ENCODE measurements at places on chromosomes 2 and 18. TPM values are rescaled to one million over a fixed set of nuclear protein-coding genes. Genes with fewer than 3 reads are reported as not detected.
A peak's percentile ranks its signal among the peaks of the same experiment; 100 is the strongest.

Gene SMIM21
- not detected for total RNA-seq

Gene NGEF
- total RNA-seq = 6.5 TPM

Gene TTC39C
- 10.1 TPM for total RNA-seq

Gene SCN7A
- total RNA-seq = 7.0 TPM

Gene GPAT2
- 1.8 TPM for total RNA-seq

Gene KHK
- 5.9 TPM for total RNA-seq

Gene THSD7B
- not detected for total RNA-seq

Gene OR6B3
- total RNA-seq = not detected

DNA sequence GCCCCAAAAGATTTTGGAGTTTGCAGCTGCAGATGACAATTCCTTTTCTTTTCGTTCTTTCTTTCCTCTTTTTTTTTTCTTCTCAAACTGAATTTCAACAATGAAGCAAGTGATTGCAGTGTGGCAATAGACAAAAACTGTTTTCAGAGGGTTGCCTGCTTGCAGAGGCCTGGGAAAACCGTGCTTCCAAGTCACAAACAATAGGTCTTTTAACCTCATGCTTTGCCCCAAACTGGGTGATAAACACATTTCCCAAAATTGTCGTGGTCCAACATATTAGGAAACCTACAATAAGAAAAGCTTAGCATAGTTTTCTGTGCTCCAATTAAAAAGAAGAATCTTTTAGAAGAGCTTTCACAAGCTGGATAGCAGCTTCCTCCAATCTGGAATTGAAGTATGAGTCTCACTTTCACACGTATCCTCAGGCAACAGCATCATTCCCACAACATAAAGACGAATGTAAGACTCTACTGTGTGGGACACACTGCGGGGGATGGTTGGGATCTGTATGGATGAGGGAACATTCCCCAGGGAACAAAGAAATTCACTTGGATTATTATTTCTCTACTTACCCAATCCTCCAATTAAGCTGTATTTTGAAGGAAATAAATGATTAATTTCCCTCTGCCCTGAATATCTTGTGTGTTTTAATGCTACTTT lies 656.1 kb downstream of the RNF144A start:
- no peak overlapping the region for H3K4me3 ChIP-seq
- DNase-seq = no peak
- no peak overlapping the region for H3K27ac ChIP-seq
- H3K4me1 ChIP-seq = no peaks in the 10 kb centered on the region

DNA sequence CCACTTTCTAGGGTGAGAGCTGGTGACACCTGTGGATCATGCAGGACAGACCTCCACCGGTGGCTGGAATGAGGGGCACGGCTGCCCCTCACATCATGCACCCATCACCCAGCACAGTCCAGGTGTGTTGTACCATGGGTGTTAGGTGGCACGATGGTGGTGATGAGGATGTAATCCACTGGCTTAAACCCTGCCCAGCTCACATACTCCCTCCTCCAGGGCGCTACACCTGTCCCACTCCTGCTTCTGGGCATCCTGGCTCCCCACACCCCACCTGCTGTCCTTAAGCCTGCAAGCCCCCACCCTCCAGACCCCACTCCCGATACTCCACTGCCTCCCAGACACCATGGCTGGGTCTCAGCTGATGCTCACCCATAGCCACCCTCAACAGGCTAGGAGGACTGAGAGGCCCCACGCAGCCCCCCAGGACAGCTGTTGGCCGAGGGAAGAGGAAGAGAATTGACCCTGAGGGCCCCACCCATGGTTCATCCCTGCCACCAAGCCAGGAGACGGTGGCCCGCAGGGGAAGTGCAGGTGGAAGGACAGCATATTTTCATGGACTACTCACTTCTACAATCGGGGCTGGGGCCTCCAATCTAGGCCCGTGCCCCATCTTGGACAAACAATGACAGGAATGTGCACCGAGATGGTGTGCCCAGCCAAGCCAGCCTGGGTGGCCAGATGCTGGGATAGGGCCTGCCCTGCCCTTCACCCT lies 34.3 kb downstream of the MAL start:
- no peaks in the 10 kb centered on the region for H3K36me3 ChIP-seq
- H3K4me1 ChIP-seq = no peaks in the 10 kb centered on the region
- H3K27ac ChIP-seq = peak overlapping the region; percentile 72
- H3K4me3 ChIP-seq = no peak overlapping the region

DNA sequence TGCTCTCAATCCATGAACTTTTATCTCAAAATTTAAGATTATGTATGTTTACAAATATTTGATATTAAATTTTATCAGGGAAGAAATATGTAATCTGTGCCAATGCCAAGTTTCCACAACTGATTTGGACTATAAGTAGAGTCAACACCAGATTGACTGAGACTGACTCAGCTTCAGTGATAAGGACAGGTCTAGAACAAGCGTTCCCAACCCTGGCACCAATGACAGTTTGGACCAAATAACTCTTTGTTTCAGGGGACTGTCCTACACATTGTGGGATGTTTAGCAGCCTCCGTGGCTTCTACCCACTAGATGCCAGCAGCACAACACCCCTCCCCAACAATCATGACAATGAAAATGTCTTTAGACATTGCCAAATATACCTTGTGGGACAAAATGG lies 165.3 kb downstream of the THADA start:
- no peak for DNase-seq
- H3K27me3 ChIP-seq = no peaks in the 10 kb centered on the region
- H3K27ac ChIP-seq = no peak overlapping the region

DNA sequence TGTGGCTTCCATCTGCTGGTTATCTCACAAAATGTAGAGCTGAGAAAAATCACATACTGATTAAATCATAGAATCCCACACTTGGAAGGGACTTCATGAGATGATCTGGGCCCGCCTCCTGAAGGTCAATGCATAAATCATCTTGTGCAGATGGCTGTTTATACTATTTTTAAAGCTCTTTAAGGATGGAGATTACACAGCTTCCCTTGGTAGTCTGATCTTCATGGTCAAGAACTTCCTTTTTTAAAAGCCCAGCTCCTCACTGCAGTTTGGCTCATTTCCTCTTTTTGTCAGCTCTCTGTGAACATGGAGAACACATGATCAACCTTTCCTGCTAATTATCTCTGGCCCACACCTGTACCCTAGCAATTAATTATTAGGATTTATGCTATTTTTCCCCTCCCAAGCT lies 25.9 kb downstream of the GCG start:
- DNase-seq = no peak
- H3K27ac ChIP-seq = no peak overlapping the region
- H3K27me3 ChIP-seq = no peaks in the 10 kb centered on the region
- no peaks in the 10 kb centered on the region for H3K36me3 ChIP-seq
- H3K4me1 ChIP-seq = no peaks in the 10 kb centered on the region

DNA sequence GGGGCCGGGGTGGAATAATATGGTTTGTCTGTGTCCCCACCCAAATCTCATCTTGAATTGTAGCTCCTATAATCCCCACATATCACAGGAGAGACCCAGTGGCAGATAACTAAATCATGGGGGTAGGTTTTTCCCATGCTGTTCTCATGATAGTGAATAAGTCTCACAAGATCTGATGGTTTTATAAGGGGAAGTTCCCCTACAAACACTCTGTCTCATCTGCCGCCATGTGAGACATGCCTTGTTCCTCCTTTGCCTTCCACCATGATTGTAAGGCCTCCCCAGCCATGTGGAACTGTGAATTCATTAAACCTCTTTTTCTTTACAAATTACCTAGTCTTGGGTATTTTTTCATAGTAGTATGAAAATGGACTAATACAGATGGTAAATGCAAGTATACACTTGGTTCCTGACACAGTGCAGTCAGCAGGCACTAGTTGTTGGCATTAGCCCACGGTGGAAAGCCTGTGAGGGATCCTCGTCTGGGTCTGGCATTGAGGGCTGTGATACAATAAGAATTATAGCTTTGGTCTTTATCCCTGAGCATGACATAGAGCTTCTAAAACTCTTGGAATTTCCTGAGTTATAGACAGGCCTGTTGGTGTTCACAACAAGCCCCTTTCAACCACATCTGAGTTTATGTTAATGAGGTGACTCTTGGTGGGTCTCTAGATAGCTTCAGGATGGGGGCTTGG lies 135.8 kb downstream of the CABLES1 start:
- no peaks in the 10 kb centered on the region for H3K27me3 ChIP-seq
- no peaks in the 10 kb centered on the region for H3K4me1 ChIP-seq
- H3K4me3 ChIP-seq = no peak overlapping the region
- no peak overlapping the region for H3K27ac ChIP-seq
- no peaks in the 10 kb centered on the region for H3K36me3 ChIP-seq

DNA sequence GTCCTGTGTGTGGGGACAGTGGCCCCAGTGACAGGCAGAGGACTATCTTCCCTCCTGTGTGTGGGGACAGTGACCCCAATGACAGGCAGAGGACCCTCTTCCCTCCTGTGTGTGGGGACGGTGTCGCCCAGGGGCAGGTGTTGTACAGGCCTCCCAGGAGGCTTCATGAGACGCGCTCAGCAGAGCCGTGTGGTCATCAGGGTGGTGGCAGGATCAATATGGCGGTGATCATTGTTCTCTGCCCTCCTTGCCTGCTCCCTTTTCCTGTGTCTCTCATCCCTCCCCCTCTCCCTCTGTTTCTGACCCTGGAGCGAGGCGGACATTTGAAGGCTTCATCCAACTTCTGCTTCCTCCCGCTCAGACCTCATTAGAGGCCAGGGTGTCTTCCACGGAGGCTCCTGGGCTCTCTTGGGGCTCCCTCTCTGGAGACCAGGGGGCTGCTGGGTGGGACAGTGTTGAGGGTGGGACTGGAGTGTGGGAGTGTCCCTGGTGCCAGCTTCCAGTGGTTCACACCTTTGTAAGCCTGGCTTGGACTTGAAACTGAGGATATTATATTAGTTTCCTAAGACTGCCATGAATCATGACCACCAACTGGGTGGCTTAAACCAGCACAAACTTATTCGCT lies 59.5 kb downstream of the ACKR3 start:
- H3K27ac ChIP-seq = no peak overlapping the region
- no peak overlapping the region for H3K4me3 ChIP-seq
- no peaks in the 10 kb centered on the region for H3K27me3 ChIP-seq
- H3K36me3 ChIP-seq = no peaks in the 10 kb centered on the region

- peaks cover 8% of the 10 kb centered on the region for H3K4me1 ChIP-seq
- H3K36me3 ChIP-seq = no peaks in the 10 kb centered on the region
- H3K4me3 ChIP-seq = no peak overlapping the region
- no peaks in the 10 kb centered on the region for H3K27me3 ChIP-seq
- no peak for DNase-seq
These were observed 6.2 kb upstream of the RBM45 start for GRCh38 chr2:178106053-178106452.

- no peaks in the 10 kb centered on the region for H3K4me1 ChIP-seq
- DNase-seq = no peak
- H3K4me3 ChIP-seq = no peak overlapping the region
- H3K27me3 ChIP-seq = no peaks in the 10 kb centered on the region
These were observed 99.6 kb upstream of the LHCGR start for GRCh38 chr2:48855142-48855541.

DNA sequence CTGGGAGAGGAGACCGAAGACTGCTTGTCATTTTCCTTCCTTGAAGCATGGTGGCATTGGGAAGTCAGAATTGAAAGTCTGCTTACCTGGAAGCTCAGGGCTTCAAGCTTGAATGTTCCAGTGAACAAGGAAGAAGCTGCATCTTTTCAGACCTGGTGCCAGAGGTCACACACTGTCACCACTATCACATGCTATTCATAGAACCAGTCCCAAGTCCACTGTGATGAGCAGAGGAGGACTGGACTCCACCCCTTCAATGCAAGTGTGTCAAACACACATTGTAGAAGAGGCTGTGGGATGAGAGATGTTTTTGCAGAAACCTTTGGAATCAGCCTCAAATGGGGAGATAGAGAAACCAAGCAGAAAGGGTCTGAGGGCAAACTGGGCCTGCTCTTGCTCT lies 81.4 kb downstream of the LYPD1 start:
- H3K27ac ChIP-seq = no peak overlapping the region
- H3K27me3 ChIP-seq = no peaks in the 10 kb centered on the region
- no peak for DNase-seq

DNA sequence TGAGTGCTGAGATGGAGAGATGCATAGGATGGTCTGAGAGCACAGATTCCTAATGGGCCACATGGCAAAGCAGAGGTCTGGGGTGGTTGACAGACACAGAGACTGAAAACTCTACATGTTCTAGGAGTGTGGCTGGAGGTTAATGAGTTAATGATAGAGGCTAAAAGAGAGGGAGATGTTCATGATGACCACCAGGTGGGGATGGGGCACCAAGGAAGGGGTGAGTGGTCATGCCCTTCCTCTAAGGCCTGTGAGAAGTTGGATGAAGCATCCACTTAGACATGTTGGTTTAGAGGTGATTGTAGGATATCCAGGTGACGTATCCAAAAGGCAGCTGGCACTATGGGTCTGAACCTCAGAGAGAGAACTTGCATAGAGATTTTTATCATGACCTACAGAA lies 102.1 kb downstream of the LRP2 start:
- no peaks in the 10 kb centered on the region for H3K27me3 ChIP-seq
- H3K4me1 ChIP-seq = no peaks in the 10 kb centered on the region
- no peak for DNase-seq
- no peak overlapping the region for H3K27ac ChIP-seq

DNA sequence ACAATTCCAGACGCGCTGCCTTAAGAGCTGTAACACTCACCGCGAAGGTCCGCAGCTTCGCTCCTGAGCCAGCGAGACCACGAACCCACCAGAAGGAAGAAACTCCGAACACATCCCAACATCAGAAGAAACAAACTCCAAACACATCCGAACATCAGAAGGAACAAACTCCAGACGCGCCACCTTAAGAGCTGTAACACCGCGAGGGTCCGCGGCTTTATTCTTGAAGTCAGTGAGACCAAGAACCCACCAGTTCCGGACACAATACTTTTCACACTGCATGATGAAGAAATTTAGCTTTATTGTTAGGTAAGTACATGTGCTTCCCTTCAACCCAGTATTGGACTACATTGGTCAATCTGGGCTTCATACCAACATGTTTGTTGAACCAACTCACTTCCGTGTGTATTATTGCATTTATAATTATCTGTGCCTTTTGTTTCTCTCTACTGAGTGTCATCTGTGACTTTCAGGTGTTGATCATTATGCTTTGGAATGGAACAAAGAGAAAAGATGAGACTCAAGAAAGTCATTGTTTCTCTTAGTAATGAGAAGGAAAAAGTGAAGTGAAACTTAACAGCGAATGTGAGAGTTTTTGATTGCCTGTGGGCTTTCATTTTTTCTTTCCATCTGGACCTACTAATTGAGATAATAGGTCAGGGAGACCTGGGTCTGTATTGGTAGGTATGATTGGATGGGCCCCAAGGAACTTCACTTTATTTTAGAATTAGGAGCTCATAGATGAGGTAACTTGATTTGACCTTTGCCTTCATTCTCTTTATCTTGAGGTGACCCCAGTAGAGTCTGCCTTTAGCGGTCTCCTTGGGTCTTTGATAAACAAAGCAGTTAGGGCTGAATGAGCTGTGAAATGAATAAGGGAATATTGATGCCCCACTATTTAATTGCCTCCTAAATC lies 76.1 kb upstream of the CAVIN2 start:
- no peak overlapping the region for H3K27ac ChIP-seq
- H3K4me1 ChIP-seq = no peaks in the 10 kb centered on the region
- H3K36me3 ChIP-seq = no peaks in the 10 kb centered on the region
- H3K27me3 ChIP-seq = no peaks in the 10 kb centered on the region

- no peaks in the 10 kb centered on the region for H3K27me3 ChIP-seq
- no peak overlapping the region for H3K27ac ChIP-seq
- no peaks in the 10 kb centered on the region for H3K36me3 ChIP-seq
- DNase-seq = no peak
- H3K4me1 ChIP-seq = no peaks in the 10 kb centered on the region
- H3K4me3 ChIP-seq = no peak overlapping the region
These were observed 160.5 kb upstream of the STK17B start for GRCh38 chr2:196331851-196332250.
